ENCODE measurements at places on chromosomes 4 and X.

GRCh38 chr4:33071535-33071934 is 2351.4 kb downstream of the PCDH7 start:
- DNase-seq: no peak

DNA sequence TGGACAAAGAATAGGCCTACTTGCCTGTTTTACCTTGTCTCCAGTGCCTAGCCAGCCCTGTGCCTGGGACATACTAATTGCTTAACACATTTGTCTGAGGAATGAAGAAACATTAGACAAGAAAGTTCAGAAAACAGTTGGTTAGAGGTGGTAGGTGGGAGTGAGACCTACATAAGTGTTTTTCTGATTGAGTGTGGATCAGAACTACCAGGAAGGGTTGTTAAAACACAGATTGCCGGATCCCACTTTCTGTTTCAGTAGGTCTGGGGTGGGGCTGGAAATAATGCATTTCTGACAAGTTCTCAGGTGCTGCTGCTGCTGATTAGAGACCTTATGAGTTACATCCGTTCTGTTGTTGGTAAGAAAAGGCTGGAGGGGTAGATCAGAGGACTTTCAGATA is 5.7 kb upstream of the JADE1 start:
- no peak for DNase-seq

DNA sequence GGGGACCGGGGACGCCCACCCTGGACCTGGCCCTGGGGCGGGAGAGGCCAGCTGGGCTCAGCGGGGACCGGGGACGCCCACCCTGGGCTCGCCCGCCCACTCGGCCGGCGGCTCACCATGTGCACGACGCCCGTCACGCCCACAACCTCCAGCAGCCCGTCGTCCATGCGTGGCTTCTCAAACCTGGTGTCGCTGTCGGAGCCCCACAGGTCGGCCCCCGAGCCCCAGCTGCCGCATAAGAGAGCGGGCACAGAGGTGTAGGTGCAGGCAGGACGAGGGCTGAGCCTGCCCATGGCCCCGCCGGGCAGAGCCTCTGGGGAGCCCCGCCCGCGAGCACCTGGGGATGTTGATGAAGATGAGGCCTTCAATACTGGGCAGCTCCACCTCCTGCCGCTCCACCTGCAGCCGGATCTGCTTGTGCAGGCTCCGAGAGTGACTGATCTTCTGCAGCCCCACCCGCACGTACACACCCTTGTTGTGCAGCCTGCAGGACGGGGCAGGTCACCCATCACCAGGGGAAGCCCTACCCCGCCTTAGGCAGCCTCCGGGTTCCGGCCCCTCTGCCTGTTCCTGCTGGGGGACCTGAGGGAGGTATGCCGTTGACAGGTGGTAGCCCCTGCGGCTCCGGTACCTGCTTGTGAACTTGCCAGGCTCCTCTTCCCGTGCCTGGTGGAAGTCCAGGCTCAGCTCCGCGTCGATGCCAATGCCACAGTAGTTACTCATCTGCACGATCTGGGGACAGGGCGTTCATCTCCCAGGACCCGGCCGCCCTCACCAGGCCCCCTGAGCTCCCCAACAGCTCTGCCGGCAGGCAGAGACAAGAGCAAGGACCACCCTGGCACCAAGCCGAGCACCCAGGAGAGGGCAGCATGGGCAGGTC is 11.8 kb downstream of the DGKQ start:
- DNase-seq: no peak

GRCh38 chr4:65670331-65671031 is at the start of gene EPHA5:
Gene EPHA5, minus strand, starts transcription at chr4:65670489. Its CDS starts 747 bp downstream, at chr4:65669742.
- peak; percentile 68 for DNase-seq

- no peak for DNase-seq
These were observed 412.8 kb downstream of the PRDM5 start for GRCh38 chr4:120509719-120510118.

DNA sequence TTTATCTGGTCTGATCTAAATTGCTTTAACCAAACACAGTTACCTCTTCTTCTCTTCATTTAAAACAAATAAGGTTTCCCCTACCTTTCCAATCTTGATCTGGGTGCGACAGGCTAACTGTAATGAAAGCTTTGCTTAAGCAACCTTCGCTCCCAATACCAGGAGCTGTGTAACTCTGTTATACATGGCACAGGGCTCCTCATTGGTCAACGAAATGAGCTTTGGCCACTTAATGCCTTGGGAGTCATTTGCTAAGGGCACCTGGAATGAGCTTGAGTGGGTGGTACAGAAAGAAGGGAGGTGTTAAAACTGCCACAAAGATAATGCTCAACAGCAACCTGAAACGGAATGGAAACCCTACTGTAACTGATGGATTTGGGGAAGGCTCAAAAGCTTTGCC is 140.5 kb downstream of the CHRNA9 start:
- no peak for DNase-seq

- no peak for DNase-seq
These were observed 932.5 kb downstream of the SH3BGRL start for GRCh38 chrX:82134378-82134777.

GRCh38 chr4:71558248-71558647 is 219.4 kb downstream of the SLC4A4 start:
- DNase-seq: no peak

- DNase-seq: no peak
These were observed 15.7 kb downstream of the SH2D1A start for GRCh38 chrX:124362072-124362471.

- no peak for DNase-seq
These were observed 7.6 kb upstream of the XPNPEP2 start for GRCh38 chrX:129731228-129731627.

DNA sequence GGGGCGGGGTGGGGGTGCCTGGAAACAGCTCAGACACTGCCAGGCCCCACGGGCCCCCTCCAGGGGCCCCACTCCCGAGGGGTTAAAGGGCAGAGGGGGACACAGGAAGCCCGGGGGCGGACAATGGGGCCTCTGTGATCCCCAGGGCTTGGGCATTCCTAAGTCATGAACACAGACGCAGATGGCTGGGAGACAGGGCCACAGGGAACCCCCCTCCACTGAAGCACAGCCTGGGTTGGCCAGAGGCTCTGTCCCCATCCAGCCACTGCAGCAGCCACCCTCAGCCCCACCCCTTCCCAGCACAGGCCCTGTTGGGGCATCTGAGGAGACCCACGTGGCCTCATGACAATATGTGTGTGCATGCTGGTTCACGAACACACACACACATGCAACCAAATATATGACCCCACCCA is 3.9 kb downstream of the L1CAM start:
- no peak for DNase-seq

- peak; percentile 24 for DNase-seq
These were observed 444.9 kb downstream of the RAPGEF2 start for GRCh38 chr4:159547645-159548308.

DNA sequence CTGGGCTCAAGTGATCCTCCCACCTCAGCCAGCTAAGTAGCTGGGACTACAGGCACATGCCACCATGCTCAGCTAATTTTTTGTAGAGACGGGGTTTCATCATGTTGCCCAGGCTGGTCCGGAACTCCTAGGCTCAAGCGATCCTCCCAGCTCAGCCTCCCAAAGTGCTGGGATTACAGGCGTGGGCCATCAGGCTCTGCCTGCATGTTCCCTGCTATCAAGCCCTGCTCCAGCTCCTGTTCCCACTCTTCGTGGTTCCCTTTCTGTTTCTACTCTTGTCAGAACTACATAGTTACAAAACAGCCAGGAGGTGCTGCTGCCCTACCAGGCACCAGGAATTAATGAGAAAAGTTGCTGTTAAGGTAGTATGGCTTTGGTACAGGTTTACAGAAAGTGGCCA is 8.7 kb downstream of the TIMP1 start:
- DNase-seq: no peak

All from non-pigmented ciliary epithelial cell (primary cell).